ENCODE measurements at places on chromosomes 6 and 20.

DNA sequence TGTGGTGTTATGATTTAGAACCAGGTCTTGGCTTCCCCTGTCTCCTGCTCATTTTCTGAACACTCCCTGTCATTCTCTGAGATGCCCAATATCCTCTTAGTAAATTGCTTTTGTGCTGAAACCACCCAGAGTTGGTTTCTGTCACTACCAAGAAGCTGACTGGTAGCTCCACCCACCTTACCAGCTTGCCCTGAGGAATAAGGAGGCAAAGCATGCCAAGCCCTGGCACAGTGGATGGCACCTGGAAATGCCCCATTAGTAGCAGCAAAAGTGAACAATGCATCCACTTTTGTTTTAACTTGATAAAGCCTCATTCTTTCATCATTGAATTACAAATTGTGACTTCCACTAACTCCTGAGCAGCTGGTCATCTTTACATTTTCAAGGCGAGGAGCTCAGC lies 157.7 kb downstream of the CDC5L start:
- DNase-seq: no peak

DNA sequence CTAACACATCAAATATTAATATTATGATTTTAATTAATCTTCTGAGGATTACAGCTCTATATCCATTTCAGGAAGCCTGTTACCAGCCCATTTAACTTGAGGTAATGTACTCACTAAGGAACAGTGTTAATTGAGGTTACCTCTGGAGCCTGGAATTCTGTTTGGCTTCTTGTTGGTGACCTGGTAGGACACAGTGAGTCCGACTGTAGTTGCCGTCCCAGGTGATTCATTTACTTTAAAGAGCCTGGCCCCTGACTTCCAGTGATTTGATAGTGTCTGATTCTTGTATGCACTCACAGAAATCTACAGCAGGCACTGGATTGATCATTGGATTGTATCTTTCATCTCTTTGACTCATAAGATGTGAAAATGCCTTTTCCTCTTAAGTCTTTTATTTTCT lies 34.0 kb downstream of the IGF2R start:
- no peak for DNase-seq

DNA sequence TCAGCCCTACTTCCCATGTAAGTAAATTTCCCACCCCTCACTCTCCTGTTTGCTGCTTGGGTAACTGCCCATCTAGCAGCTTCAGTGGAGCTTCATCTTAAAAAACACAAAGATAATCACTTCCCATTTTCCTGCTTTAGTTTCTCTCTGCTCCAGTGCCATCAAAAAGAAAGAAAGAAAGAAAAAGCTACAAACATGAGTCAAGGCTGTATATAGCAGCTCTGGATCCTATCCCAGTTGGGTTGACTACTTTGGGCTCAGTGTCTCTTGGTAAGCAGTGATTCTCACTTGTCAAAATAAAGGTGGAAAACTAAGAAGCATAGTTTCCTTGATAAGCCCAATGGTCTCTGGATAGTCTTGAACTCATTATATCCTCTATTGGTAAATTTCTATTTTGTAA lies 48.7 kb upstream of the SRPK1 start:
- DNase-seq: no peak

DNA sequence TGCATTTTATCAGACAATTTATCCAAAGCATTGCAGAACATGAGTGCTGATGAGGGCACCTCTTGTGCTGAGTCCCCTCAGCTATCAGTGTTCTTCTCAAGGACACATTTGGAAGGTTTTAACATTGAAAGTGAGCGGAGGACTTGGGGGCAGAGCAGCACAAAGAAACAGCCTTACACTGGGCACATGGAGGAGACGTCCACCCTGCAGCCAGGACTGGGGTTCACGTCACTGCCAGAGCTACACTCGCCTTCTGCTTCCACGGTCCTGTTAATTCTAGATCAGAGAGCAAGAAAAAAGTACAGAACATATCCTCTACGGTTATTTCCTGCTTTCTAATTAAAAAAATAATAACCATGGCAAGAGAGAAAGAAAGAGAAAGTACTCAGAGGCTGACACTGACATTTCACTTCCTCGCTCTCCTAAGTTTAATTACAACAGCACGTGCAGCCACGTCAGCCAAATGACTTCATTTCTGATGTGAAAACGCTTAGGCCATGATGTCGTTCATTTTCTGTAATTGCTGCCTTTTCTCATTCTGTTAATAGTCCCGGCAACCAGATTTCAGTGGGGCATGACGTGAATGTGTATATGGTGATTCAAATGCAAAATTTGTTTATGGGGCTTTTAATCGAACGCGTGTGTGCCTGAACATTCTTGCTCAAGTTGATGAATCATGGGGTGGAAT lies 5.1 kb downstream of the PRND start:
- DNase-seq: no peak

DNA sequence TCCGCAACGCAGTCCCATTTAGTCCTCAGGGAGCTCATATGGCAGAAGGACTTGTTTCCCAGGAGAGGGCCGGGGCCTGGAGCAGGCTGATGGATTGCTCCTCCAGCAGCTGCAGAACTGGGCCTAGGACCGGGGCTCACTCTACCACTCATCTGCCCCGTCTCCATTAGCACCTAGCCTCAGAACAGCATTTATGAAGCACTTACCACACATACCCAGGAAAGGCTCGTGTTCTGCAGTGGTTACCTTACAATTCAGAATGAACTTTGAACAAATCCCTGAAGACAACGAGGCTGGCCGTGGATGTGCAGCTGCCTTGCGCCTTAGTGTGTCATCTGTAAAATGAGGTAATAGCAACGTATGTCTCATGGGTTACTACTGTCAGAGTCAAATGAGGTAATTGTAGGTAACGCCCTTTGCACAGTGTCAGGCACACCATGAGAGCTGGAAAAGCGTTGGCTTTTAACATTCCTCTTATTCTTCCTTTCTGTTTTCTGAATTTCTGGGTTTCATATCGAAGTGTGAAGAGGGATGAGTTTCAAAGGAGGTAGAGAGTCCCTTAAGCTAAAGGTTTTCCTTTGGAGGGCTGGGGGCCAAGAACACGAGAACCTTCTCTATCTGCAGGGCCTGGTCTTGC lies 46.3 kb upstream of the CD93 start:
- no peak for DNase-seq

DNA sequence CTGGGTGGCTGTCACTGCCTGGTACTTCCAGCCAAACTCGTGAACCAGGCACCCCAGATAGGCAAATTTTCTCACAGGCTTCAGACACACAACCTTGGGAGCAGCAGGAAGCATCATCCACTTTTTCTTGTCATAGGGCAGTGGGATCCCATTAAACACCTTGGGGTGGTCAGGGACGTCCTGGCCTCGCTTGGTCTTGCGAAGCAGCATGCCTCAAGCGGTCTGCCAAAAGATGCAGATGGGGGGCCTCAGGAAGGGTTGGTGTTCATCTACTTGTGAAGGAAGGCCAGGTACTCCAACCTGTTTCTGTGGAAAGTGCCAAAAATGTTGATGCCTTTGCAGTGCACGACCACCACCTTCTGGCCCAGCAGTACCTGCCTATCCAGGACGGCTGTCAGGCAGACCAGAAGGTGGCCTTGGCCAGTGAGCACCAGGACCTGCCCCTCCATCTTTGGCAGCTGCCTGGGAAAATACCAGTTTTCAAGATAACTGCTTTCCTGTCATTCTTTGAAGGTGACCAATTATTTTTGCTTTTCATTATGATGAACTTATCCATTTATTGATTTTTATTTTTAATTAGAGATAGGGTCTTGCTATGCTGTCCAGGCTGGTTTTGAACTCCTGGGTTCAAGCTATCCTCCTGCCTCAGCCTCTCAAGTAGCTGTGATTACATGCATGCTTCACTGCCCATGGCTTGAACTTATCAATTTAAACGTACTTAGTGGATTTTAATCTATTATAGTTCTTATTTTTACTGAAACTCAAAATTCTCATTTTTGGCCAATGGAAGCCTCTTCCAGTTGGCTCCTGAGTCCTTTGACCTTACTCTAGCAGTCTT lies 80.1 kb downstream of the MAN1A1 start:
- DNase-seq: no peak

DNA sequence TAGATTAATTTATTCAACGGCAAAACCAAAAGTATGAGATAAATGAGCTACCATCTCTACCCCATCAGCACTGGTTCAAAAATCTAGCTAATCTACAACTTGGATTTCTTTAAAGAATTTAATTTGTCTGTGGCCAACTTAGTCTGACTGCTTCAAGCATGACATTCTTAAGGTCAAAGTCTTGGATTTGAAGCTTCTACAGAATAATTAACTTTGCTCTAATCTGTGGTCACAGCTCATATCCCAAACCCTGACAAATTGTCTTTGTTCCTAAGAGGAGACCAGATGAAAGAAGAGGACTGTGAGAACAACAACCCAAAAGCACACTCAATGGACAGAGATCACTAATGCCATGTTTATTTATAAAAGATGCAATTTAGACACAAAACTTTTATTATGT lies 166.9 kb upstream of the EPHA7 start:
- no peak for DNase-seq

Measured in spinal cord (tissue), 10 donors.